Activated T-cell treated with anti-CD3 and anti-CD28 coated beads, Interleukin-2, amount 50 U/mL, for 72 hours (primary cell): ENCODE measurements at places on chromosomes 16 and 17. TPM values are rescaled to one million over a fixed set of nuclear protein-coding genes. Genes with fewer than 3 reads are reported as not detected.
A peak's percentile ranks its signal among the peaks of the same experiment; 100 is the strongest.

KRT24 gene
- total RNA-seq: not detected

CSF3 gene
- total RNA-seq: not detected

TPSAB1 gene
- total RNA-seq: 0.28 TPM

ADAM11 gene
- 1.6 TPM for total RNA-seq

DNAI2 gene
- 1.4 TPM for total RNA-seq

MYH8 gene
- total RNA-seq: not detected

KRT13 gene
- total RNA-seq: not detected

CCDC78 gene
- total RNA-seq: 3.0 TPM

KRTAP2-2 gene
- total RNA-seq: not detected

CLDN7 gene
- total RNA-seq: 3.1 TPM

ASGR2 gene
- not detected for total RNA-seq

EEF2KMT gene
- total RNA-seq: 8.4 TPM

DNA sequence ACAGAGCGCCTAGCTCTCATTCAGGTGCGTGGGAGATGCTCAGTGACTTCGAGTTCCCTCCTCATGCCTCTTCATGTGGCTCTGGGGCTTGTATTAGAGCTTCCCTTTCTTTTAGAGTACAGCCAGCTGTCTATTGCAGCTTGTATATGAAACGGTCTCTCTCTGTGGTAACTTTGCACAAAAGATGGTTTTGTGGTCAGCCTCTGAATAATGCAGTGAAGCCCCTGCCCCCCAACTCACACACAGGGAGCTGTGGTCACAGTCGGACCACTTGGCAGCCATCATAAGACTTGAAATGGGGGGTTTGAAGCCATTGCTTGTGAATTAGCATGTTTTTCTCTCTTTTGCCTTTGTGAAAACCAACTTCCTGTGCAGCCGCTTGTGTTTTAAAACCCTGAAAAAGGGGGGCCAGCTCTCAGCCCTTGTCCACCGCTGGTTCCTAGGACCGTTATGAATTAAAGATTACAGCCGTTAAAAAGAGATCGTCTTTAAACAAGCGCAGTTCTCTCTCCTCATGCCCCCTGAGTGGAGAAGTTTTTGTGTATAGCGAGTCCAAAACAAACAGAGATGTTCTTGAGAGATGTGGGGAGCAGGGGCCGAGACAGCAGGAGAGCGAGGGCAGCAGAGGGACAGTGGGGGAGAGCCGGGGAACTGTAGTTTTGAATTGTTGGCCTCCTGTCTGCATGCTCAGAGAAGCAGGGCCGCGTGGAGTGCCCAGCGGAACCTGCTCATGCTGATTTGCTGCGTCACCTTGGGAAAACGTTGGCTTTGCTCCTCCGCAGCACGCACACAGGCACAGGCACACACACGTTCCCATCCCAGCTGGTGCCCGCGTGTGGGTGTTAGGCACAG lies 199.0 kb downstream of the MSI2 start:
- peak; percentile 59 for DNase-seq

GRCh38 chr16:24995469-24995868 lies 19.7 kb downstream of the ARHGAP17 start:
- DNase-seq: no peak

- DNase-seq: peak; percentile 85
These were observed at the start of gene GHDC for GRCh38 chr17:42193969-42194899. Gene GHDC, minus strand, starts transcription at chr17:42194494. Its CDS starts 913 bp downstream, at chr17:42193581.

DNA sequence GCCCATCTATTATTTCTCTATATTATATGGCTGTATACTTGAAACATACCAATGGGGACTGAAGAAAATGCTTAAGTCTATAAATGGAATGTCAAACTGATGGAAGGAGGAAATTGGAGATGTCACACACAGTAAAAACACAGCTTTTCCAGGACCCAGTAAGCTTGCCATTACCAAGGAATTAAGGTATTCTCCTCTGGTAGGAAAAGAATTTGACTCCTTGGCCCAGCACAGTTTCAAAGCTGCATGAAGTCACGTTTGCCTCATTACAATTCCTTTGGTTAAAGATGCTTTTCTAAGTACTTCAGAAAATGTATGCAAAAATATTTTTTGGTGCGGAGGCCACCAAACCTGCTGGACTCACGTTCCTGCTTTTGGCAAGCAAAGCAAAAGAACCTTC lies 48.5 kb downstream of the CDH13 start:
- no peak for DNase-seq

GRCh38 chr16:15517743-15518377 lies 83.5 kb downstream of the BMERB1 start:
- no peak for DNase-seq

GRCh38 chr16:1093284-1094123 lies 2.5 kb downstream of the C1QTNF8 start:
- DNase-seq: peak; percentile 36

- no peak for DNase-seq
These were observed 81.5 kb upstream of the TNRC6C start for GRCh38 chr17:77877036-77877435.

- DNase-seq: no peak
These were observed 29.1 kb upstream of the IRX5 start for GRCh38 chr16:54901606-54902005.

DNA sequence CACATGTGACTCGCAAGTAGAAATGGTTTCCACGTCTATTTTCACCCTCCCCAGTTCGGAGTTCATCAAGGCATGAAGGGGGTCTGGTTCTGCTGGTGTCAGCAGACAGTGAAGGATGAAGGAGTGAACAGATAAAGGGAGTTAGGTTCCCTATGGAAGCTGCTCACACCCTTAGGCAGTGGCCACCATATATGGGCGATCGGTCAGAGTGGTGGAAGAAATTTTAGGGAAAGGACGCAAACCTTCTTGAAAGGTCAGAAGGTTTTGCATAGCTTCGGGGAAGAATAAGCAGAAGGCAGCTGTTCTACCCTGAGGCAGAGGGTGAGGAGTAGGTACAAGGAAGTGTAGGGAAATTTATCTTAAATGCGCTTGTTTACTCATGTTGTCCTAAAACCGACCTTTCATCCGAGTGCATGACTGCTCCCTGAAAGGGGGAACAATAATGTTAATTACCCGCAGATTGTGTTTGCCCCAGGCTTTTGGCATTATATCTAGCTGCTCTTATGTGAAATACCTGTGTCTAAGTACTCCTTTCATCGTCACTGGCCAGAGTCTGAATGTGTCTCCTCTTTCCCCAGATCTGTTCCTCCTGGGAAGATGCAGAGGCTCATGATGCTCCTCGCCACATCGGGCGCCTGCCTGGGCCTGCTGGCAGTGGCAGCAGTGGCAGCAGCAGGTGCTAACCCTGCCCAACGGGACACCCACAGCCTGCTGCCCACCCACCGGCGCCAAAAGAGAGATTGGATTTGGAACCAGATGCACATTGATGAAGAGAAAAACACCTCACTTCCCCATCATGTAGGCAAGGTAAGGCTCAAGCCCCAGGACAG lies 12.5 kb downstream of the CDH5 start:
- DNase-seq: no peak

GRCh38 chr16:11051879-11052808 lies 107.8 kb downstream of the CLEC16A start:
- DNase-seq: peak; percentile 91

- DNase-seq: peak; percentile 65
These were observed 35.1 kb upstream of the IL21R start for GRCh38 chr16:27366687-27367460.

DNA sequence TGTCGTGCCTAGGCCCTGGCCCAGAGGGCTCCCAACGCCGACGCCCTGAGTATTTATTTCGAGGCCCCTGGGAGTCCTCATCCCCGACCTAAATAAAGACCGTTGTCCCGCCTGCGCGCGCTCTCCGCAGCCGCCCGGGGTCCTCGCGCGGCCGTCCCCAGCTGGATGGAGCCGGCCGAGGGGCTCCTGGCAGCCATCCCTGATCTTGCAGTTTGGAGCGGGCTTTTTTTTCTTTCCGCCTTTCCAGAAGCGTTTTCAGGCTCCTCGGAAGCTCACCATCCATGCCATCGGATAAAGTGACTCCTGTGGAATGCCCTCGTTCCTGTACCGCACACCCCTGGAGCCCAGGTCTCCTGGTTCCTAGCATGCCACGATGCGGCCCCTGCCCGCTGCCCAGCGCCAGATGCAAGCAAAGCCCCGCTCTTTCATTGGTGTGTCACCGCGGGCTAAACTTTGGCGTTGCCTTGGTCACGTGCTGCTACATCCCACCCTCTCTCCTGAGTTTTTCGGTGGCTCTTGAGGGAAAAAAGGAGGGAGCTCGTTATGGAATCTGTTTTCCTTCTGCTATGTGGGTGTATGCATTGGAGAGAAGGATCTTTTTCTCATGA lies 716 bp downstream of the TMEM94 start:
- DNase-seq: peak; percentile 22

GRCh38 chr16:68375801-68376536 lies 65.2 kb downstream of the PRMT7 start:
- DNase-seq: no peak

GRCh38 chr17:46163316-46163715 lies 29.9 kb downstream of the KANSL1 start:
- DNase-seq: no peak

- no peak for DNase-seq
These were observed 18.6 kb downstream of the AP2B1 start for GRCh38 chr17:35605678-35606077.

DNA sequence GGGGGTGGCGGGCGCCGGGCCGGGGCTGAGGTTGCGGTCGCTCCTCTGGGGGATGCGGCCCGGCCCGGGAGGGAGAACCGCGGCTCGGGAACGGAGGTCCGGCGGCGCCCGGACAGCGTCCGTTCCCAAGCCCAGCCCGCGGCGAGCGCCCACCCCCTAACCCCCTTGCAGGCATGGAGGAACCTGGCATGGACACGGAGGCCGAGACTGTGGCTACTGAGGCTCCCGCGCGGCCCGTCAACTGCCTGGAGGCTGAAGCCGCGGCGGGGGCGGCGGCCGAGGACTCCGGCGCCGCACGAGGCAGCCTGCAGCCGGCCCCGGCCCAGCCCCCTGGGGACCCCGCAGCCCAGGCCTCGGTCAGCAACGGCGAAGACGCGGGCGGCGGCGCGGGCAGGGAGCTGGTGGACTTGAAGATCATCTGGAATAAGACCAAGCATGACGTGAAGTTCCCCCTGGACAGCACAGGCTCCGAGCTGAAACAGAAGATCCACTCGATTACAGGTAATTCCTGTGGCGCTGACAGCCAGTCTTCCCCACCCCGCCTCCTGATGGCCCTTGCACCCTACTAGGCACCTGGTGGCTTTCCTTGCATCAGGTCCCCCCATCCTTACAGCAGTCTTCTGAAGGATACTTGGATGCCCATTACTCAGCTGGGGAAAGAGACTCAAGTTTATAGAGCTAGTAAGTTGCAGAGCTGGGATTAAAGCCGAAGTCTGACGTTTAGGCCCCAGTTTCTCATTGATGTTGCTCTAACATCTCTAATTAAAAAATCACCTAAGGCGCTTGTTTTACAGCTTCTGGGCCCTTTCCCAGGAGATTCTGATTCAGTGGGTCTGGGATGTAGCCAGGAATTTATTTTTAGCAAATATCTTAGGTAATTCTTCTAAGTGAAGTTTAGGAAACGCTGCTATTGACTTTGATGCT lies 514 bp downstream of the UBFD1 start:
- DNase-seq: no peak

GRCh38 chr16:53566552-53567245 lies 63.7 kb upstream of the AKTIP start:
- DNase-seq: no peak

- DNase-seq: no peak
These were observed 361.8 kb upstream of the CDH5 start for GRCh38 chr16:66004699-66005098.

DNA sequence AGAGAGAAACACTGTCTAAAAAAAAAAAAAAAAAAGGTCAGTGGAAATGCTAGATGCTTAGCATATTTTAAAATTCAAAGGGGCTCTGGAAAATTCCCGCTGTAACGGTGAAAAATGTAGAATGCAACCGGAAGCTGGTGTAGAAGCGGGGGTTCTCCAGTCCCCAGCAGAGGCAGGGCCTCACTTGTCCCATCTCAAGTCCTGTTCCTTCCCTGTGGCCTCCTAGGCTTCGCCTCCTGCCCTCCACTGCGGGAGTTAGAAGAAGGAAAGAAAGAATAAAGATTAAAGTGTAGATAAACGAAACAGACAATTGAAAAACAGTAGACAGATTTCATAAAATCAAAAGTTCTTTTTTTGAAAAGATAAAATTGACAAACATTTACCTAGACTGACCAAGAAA lies 14.8 kb upstream of the ZNF287 start:
- DNase-seq: no peak

DNA sequence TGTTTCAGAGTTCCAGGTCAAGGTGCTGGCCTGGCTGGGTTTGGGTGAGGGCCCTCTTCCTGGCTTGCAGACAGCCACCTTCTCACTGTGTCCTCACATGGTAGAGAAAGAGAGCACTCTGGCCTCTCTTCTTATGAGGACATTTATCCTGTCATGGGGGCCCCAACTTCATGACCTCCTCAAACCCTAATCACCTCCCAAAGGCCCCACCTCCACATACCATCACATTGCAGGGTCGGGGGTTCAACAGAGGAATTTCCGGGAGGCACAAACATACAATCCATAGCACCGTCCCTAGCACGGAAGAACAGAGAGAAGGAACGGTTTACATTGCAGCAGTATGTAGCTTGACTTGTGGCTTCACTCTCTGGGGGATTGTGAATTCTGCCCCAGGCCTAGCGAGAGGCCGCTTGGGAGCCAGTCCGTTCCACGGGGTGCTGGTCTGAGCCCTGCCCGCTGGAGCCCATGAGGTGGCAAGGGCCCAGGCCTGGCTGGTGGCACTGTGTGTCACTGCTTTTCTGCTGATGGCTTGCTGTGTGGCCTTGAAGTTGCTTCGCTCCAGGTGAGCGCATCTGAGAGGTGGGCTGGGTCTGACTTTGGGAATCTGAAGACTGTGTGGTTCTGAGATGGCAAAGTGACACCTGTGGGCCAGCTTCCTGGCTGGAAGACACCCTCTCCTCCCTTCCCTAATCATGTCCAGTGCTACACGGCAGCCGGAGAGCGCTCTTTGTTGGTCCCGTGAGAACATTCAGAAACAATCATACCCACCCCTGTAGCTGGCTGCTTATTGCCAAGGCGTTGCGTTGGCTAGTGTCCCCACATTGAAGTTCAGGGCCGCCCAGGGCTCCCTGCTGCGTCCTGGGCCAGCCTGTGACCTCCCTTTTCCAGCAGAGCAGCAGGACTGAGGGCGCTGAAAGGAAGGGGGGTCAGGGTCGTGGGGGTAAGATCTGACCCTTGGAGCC lies 98.3 kb downstream of the CMIP start:
- DNase-seq: no peak

DNA sequence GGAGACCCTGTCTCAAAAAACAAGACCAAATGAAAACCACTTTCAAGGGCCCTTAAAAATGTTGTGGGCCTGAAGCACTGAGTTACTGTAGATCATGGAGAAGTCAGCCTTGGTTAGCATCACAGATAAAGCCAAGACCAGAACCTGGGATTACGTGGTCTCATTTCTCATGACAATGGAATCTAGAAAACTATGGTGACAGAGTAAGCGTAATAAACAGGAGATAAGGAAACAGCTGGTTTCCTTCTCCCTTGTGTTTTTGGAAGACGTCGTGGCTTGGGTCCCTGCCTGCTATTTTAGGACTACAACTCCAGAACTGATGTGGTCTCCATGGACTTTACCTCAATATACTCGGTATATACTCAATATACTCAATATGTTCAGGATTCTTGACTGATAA lies 180.7 kb upstream of the ZFHX3 start:
- DNase-seq: no peak

GRCh38 chr16:70662991-70663523 lies 16.7 kb downstream of the IL34 start:
- no peak for DNase-seq

- DNase-seq: peak; percentile 72
These were observed 7.8 kb downstream of the PMP22 start for GRCh38 chr17:15257258-15257788.
